ENCODE measurements at places on chromosomes 2 and 18.

DNA sequence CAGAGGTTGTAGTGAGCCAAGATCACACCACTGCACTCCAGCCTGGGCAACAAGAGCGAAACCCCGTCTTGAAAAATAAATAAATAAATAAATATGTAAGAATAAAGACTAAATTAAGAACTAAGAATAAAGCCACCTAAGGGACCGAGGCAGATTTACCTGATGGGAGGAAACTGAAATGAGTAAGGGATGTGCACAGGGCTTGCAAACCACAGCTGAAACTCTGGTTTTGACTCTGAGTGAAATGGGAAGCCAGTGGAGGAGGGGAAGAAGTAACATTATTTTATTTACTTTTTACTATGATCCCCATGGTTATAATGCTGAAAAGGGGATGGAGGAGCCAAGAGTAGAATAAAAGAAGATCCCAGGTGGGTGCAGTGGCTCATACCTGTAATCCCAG is 107.3 kb downstream of the CABYR start:
- DNase-seq = no peak

- DNase-seq = no peak
Observed at GRCh38 chr2:236988690-236989624, 96.7 kb upstream of the COPS8 start.

DNA sequence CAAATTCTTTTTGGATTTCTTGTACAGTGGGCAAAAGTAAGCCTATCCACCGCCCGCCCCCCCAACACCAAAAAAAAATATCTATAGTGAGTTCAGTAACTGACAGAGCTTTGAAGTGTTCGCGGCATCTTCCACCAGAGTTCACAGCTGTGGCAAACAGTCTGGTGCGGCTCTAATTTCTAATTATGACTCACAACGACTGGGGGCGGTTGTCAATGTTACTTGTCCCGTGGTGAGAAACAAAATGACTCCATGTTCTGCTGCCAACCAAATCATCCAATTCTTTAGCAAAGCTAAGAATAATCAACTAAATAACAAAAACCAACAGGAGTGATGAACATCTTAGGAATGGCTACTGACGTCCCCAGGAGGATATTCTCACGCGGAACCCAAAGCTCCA is 392.5 kb upstream of the SALL3 start:
- no peak for DNase-seq

DNA sequence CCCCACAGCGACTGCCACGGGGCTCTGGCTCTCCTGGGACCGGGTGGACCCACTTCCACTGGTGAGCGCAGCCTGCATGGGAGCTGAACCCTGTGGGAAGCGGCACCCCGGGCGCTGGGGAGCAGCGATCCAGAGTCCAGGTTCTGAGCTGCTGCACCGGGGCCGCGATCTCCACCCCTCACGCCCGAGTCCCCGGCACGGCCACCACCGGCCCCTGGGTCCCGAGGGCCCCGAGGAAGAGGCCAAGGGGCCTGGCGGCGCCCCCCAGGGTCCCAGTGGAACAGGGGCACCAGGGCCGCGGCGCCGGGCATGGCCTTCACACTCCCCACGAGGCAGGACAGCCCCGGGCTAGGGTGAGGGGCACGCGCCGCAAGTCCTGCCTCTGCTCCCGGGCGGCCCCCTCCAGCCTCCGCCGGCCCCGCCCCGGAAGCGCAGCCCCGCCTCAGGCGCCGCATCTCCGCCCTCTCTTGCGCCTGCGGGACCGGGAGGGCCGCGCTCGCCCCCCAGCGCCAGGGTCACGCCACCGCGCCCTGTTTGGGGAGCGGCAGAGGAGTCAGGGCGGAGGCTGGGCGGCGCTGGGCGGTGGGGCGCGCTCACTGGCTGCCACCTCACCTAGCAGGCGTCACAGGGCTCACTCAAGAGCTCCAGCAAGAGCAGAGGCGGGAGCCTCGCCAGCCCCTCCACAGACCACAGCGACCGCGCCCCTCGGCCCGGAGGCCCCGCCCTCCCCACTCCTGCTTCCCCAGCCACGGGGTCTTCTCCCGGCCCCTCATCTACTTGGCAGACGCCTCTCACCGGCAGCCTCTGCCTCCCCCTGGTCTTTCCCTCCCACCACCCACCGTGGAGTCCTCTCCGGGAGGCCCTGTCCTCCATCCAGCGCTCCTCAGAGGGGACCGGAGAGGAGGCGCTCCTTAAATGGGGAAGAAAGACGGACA is 26.8 kb downstream of the THAP4 start:
- DNase-seq = peak; percentile 8

DNA sequence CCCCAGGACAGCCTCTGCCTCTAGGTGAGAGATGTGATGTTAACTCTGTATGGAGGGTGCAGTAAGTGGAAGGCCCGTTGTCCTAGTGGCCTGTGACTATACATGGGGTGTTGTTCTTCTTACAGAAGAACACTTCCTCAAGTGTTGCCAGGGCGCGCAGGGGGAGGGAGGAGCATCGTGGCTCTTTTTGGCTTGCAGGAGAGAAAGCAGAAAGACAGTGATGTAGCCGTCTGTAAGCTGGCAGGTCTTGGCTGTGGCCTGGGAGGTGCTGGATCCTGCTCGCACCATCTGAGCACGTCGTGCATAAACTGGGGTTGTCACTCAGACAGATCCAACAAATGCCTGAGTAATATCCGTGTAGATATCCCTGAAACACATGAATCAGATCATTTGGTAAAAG is 44.3 kb downstream of the ZNF236 start:
- DNase-seq = no peak

GRCh38 chr2:39542523-39542922 is 105.4 kb upstream of the MAP4K3 start:
- no peak for DNase-seq

- DNase-seq = no peak
Observed at GRCh38 chr2:223386189-223386588, 216.0 kb downstream of the SCG2 start.

- no peak for DNase-seq
Observed at GRCh38 chr2:8684540-8684877, 2.7 kb downstream of the ID2 start.

- no peak for DNase-seq
Observed at GRCh38 chr2:1140389-1141003, 189.8 kb downstream of the SNTG2 start.

- no peak for DNase-seq
Observed at GRCh38 chr2:15874321-15874720, 66.0 kb upstream of the MYCN start.

- DNase-seq = no peak
Observed at GRCh38 chr2:230861552-230862255, 3.0 kb upstream of the ITM2C start.

- DNase-seq = no peak
Observed at GRCh38 chr2:172219201-172219600, 116.5 kb upstream of the DLX2 start.

- no peak for DNase-seq
Observed at GRCh38 chr2:225457482-225457881, 58.0 kb downstream of the NYAP2 start.

- no peak for DNase-seq
Observed at GRCh38 chr18:35157181-35157580, 83.7 kb upstream of the ZNF397 start.

GRCh38 chr2:21687589-21687988 is 563.8 kb downstream of the TDRD15 start:
- DNase-seq = no peak

DNA sequence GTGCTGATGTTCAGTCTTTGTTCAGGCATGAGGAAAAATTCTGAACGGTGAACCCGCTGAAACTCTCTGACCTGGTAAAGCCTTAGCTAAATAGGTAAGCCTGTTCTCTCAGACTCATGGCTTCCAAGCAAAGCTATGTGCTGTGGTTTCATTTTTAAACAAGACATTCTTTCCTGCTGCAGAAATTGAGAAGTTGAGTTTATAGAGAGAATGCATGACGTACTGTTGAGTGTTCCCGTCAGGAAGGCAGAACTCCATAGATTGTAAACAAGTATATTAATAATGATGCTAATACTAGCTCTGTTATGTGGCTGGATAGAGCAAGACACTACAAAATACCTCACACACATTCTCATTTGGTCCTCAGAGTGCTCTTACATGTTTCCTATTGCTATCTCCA is 424.0 kb upstream of the CRIM1 start:
- no peak for DNase-seq

- DNase-seq = no peak
Observed at GRCh38 chr2:159217676-159218075, 68.8 kb downstream of the WDSUB1 start.

DNA sequence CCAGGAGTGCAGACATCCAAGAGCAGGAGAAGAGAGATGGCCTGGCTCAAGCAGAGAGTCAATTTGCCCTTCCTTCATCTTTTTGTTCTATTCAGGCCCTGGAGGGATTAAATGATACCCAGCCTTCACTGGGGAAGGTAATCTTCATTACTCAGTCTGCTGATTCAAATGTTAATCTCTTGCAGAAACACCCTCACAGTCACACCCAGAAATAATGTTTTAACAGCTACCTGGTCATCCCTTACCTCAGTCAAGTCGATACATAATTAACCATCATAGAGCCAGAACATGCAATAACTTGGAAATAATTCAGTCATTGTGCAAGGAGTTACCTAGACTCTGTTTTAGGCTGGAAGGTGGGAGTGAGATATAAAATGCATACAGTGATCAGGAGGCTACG is 163.7 kb upstream of the TNP1 start:
- DNase-seq = no peak

GRCh38 chr2:200777275-200777674 is 34.4 kb upstream of the BZW1 start:
- no peak for DNase-seq

GRCh38 chr2:175877845-175878544 is 124.1 kb downstream of the LNPK start:
- no peak for DNase-seq

DNA sequence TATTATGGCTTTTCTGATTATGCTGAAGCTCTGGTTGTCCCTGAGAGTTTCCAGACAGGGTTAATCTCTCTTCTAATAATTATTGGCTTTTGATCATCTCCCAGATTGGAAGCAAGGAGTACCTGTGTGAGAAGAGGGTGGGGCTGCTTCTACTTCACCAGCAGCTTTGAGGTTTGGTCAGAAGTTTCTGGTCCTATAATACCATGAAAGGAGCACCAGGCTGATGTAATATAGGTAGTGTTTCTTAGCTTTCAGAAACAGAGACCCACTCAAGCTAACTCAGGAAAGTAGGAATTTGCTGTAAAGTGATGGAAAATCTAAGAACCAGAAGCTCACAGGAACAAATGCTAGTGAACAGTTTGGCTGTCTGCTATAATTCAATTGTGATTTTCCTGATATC is 57.6 kb downstream of the SGPP2 start:
- DNase-seq = no peak

- DNase-seq = no peak
Observed at GRCh38 chr2:10009271-10009810, 34.0 kb upstream of the KLF11 start.

- DNase-seq = no peak
Observed at GRCh38 chr2:5403392-5403791, 288.8 kb upstream of the SOX11 start.

GRCh38 chr18:22200611-22201225 is 31.3 kb downstream of the GATA6 start:
- no peak for DNase-seq

DNA sequence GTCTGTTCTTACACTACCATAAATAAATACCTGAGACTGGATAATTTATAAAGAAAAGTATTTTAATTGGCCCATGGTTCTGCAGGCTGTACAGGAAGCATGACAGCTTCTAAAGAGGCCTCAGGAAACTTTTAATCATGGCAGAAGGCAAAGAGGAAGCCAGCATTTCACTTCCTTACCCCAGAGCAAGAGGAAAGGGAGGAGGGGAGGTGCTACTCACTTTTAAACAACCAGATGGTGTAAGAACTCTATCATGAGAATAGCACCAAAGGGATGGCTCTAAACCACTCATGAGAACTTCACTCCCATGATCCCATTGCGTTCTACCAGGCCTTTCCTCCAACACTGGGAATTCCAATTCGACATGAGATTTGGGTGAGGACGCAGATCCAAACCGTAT is 344.4 kb upstream of the SLC39A10 start:
- DNase-seq = no peak

DNA sequence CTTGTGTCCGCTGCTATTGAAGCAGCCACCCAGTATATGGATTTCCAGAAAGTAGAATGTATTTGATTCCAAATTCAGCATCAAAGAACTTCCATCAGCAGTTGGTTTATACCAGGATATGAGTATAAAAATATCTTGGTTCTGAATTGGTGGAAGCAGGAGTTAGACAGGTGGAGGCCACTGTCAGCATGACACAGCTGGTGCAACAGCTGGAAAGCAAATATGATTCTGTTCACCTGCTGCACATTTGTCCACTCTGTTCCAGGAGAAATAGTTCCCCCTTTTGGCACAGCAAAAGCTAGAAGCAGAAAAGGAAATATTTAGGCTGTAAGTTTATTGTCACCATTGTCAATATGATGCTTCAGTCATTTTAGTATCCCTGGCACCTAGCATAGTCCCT is 41.2 kb downstream of the KIAA2012 start:
- no peak for DNase-seq

- DNase-seq = peak; percentile 59
Observed at GRCh38 chr2:27754138-27754588, 17.4 kb upstream of the MRPL33 start.

DNA sequence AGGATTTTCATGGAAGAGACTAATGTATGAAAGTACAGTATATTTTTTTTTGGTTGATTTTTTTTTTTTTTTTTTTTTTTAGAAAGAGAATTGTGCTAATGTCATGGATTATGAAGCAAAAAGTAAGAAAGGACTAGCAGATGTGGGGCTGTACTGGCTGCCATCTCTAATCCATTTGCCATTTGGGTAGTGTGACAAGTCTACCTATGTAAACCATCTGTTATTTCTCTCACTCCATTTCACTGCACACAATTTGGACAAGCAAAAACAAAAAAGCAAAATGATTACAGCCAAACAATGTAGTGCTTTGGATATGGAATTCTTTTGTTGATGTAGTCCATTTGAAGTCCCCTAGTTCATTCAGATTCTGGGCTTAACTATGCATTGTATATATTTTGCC is 1355.4 kb downstream of the LRP1B start:
- DNase-seq = no peak

GRCh38 chr2:155021618-155022017 is 323.1 kb downstream of the KCNJ3 start:
- DNase-seq = no peak

DNA sequence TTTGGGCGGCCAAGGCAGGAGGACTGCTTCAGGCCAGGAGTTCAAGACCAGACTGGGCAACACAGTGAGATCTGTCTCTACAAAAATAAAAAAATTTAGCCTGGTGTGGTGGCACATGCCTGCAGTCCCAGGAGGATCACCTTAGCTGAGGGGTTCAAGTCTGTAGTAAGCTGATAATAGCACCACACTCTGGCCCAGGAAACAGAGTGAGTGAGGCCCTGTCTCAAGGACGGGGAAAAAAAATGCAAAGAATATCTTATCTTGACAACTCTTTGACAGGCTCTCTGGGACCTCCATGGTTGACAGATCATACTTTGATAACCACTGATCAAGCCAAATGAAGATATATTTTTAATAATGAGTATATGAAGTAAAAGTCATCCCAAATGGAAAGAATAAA is 22.7 kb downstream of the USP34 start:
- DNase-seq = no peak
